Activated CD8-positive, alpha-beta memory T cell treated with anti-CD3 and anti-CD28 coated beads for 4 hours (primary cell): ENCODE measurements at places on chromosomes 2 and 18.

DNA sequence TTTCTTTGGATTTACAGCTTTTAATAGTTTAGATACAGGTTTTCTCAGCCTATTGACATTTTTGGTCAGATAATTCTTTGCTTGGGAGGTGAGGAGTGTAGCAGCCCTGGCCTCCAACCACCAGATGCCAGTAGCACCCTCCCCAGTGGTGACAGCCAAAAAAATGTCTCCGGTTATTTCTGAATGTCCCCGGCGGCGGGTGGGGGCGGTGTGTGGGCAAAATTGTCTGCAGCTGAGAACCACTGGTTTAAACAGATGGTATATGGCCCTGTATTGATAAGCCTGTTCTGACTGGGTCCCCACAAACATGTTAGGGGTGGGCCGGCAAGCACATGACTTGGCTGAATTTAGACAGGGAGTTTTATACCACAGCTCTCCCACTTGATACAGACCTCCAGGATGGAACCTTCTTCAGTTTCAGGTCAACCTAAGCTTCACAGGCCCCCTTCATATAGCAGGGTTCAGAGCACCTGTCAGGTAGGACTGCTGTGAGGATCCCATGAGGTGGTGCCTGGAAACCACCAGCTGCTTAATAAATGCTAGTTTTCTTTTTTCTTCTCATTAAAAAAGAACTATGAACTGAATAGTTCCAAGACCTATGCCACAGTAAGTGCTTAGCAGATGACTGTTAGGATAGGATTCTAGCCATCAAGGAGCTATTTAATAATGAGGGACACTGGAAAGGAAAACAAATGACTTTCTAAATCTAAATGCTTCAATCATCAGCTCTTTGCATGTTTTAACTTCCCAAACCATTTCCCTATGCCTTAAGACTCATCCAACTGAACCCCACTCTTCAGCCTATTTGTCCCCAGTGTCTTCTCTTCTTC lies 18.1 kb downstream of the LPIN2 start:
- DNase-seq: peak; percentile 44

- DNase-seq: no peak
Observed at GRCh38 chr2:36858551-36859365, 107.6 kb downstream of the STRN start.

DNA sequence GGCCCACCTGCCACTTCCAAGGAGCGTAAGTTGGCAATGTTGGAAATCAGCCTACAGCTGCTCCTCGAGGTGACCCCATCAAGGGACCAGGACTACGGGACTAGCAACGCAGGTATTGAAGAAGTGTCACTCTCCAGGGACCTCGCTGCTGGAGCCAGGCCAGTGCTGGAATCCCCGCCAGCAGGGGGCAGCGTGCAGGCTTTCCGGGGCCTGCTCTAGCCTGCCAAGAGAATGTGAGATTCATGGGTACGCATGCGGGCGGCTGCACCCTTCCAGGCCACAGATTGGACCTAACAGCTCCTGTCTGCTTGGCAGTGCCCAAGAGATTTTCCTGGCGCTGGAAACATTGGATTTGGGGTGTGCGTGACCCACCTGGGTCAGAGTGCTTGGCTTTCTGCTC lies 182.8 kb upstream of the RAB12 start:
- no peak for DNase-seq

GRCh38 chr2:40118622-40119021 lies 333.3 kb downstream of the SLC8A1 start:
- DNase-seq: no peak

DNA sequence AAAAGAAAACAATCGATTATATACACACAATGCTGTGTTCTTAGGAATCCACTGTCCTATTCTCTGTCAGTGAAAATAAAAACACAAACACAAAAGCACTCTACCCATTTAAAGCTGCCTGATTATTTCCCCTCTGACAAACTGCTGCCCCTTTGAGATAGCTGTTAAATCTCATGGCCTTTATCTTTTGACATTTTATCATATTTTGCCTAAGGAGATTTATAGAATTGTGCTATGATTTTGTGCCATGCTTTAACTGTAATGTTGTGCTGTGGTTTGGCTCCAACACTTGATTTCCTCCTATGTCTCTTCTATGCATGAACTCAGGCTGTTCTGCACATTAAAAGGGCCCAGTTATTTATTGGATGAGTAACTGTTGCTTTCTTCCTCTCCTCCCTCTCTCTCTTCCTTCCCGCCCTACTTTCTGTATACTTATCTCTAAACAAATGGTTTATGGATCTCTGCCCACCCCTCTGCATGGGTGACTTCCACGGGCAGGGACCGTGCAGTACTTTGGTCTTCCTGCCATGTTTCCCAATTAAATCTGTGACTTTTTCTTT lies 1096.6 kb downstream of the TSN start:
- DNase-seq: no peak

DNA sequence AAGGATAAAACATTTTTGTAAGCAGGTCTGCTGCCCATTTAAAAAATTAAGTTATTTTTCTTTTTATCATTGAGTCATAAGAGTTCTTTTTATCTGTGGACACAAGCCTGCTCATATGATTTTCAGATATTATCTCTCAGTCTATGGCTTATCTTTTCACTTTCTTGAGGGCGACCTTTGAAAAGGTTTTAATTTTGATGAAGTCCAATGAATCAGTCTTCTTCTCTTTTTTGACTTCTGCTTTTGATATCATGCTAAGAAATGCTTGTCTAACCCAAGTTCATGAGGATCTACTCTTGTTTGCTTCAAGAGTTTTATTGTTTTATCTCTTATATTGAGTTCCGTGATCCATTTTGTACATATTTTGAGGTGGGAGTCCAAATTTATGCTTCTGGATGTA lies 36.5 kb downstream of the PSMD14 start:
- DNase-seq: no peak

DNA sequence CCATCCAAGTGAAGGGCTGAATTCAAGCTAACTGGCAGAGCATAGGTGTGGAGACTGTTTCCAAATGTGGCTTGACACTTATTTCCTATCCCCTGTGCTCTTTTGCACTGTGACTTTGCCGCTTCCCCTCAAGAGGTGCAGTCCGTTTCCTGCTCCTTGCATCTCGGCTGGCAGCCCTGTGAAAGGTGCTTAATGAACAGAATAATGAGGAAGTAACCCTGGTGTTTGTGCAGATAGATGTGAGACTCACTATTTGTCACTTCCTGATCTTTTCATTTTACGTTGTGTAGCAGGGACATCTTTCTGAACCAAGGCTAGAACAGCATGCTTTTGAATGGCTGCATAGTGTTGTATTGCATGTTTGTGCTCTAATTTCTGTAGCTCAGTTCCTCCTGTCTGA lies 60.8 kb downstream of the CEP192 start:
- DNase-seq: no peak
